Left kidney (tissue), 8 donors: ENCODE measurements at places on chromosomes 3 and 15.

DNA sequence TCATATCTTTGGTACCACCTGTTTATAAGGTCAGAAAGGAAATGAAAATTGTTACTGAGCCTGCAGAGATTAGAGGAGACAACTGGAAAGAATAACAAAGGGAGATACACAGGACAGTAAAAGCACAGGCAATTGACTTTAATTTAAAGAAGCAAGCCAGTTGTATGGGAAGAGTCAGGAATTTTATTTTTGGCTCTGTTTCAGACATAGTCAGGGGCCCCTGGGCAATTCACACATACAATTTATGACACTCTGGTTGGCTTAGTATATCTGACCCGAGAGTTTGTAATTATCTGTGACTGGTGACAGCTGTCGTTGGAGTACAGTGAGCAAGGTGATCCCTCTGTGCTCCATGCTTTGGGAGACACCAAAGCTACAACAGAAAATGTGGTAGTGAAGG lies 591.9 kb upstream of the NECTIN3 start:
- DNase-seq, result peak; percentile 24

DNA sequence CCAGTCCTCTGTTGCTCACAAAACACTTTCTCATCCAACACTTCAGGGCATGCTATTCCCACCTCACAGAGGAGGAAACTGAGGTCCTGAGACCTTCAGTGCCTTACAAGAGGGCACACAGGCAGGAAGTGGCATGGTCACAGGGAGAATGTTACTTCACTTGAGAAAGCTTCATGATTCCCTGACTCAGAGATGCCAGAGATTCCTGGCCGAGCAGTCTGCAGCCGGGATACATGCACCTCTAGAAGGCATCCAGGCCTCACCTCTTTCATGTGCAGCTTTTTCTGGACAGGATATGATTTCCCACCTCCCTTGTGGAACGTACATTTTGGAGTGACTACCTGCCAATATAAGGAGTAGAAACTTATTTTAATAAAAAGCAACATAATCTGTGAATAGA lies 2.8 kb upstream of the SST start:
- no peak for DNase-seq

- no peak for DNase-seq
Measured at GRCh38 chr3:108833611-108834010, 11.0 kb downstream of the TRAT1 start.

- no peak for DNase-seq
Measured at GRCh38 chr3:194574639-194575483, 58.4 kb downstream of the TMEM44 start.
